A549 treated with CpdA at 1 μM for 4 hours (cell line): ENCODE measurements at places on chromosomes 2 and 18. TPM values are rescaled to one million over a fixed set of nuclear protein-coding genes. Genes with fewer than 3 reads are reported as not detected.

Gene VWA3B
- 0.02 to 0.43 TPM (median 0.18 TPM) in 4 of 5 replicates, not detected in the other for total RNA-seq

Gene TLX2
- 0.12 to 0.54 TPM (median 0.29 TPM) in 5 replicates for total RNA-seq

Gene BCL2
- total RNA-seq: 0.52 to 0.73 TPM (median 0.58 TPM) in 5 replicates

Gene ANKZF1
- 16.9 to 25.9 TPM (median 21.0 TPM) in 5 replicates for total RNA-seq

Gene DNAJC5G
- total RNA-seq: not detected in 5 replicates

Gene TDRD15
- not detected in 5 replicates for total RNA-seq

Gene CNGA3
- total RNA-seq: not detected in 5 replicates

Gene FBLN7
- 0.42 to 0.51 TPM (median 0.45 TPM) in 5 replicates for total RNA-seq

Gene ANKRD62
- not detected in 5 replicates for total RNA-seq

Gene ESPNL
- 0.13 to 0.37 TPM (median 0.18 TPM) in 4 of 5 replicates, not detected in the other for total RNA-seq

Gene COL3A1
- total RNA-seq: 0.09 to 0.28 TPM (median 0.25 TPM) in 5 replicates

Gene CCDC195
- not detected in 5 replicates for total RNA-seq

Gene TMEM247
- not detected in 5 replicates for total RNA-seq

Gene CCDC93
- total RNA-seq: 12.4 to 16.4 TPM (median 14.2 TPM) in 5 replicates
